ENCODE measurements at places on chromosomes 12 and 14. TPM values are rescaled to one million over a fixed set of nuclear protein-coding genes. Genes with fewer than 3 reads are reported as not detected.

DNA sequence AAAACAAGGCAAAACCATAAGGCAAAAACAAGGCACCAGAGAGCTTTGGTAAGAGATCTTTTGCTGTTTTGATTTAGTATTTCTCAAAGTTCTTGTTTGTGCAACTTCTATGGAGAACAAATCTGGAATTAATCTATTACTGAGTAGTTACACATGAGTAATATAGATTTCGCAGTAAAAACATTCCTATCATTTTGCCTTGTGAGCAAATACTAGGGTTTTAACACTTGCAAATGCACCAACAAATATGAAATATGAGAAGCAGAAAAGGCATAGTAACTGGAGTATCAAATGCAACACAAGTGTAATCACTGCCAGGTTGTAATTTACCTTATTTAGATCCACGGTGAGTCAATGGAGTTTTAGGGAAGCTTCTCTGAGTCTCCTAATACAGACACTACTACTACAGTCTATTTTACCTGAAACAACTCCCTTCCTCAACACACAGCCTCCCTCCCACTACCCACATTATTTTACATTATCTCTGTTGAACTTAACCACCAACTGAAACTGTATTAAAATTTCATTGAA, 324.1 kb downstream of the FLRT2 start:
- no peak for DNase-seq

GRCh38 chr14:83289896-83290295, 1756.2 kb upstream of the SEL1L start:
- DNase-seq = no peak

TAS2R46 gene
- not detected for total RNA-seq

GRCh38 chr14:99128185-99128584, 143.8 kb downstream of the BCL11B start:
- peak; percentile 28 for DNase-seq

GRCh38 chr12:79688376-79689060, 2.2 kb downstream of the PAWR start:
- DNase-seq = no peak

- DNase-seq = no peak
Measured at GRCh38 chr14:57182760-57183503, 85.8 kb downstream of the EXOC5 start.

DNAH10 gene
- total RNA-seq = 0.11 TPM

- DNase-seq = peak; percentile 72
Measured at GRCh38 chr12:102757154-102757881, 159.7 kb downstream of the PAH start.

A2M gene
- total RNA-seq = 683 TPM

DNA sequence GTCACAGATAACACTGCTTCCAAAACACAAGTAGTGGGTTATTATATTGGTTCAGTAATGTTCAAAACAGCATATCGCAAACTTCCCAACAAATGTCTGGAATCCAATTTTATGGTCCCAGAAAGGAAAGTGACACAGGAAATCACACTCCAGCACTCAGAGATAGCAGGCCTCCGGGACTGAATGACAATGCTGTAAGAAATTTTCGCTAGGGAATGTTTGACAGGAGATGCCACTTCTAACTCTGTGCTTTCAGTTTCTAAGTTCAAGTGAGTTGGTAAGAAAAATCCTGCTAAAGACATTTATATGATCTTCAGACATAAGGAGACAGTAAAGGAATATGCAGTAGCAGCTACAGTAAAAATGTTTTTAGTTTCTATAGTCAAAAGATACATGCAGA, 93.2 kb downstream of the SLC2A13 start:
- DNase-seq = no peak

GRCh38 chr14:99758121-99758821, 34.9 kb upstream of the EML1 start:
- DNase-seq = no peak

GRCh38 chr12:19082365-19082911, 47.1 kb upstream of the PLEKHA5 start:
- DNase-seq = no peak

NXPH4 gene
- 0.28 TPM for total RNA-seq

DNA sequence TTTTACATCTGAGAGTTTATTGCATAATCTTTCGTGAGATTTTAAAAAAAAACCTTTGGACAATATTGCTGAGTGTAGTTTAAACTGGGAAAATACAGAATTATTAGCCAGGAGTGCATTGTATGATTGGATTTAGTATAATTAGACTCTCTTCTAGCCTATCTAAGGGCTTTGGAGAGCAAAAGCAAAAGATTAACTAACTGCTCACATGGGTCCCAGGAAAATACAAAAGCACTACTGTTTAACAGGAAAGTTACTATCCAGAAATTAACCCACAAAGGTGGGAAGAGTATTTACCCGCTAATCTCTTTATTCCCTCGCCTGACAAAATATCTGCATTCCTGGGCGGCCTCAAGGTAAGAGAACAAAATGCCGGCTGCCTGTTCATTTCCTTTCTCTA, 309.5 kb downstream of the ATXN7L3B start:
- no peak for DNase-seq

CCDC38 gene
- total RNA-seq = not detected

- DNase-seq = no peak
Measured at GRCh38 chr12:67433385-67434175, 164.4 kb downstream of the CAND1 start.

- no peak for DNase-seq
Measured at GRCh38 chr12:21300632-21301031, 34.1 kb downstream of the SLCO1A2 start.

- DNase-seq = no peak
Measured at GRCh38 chr14:50011242-50011641, 105.1 kb downstream of the VCPKMT start.

- no peak for DNase-seq
Measured at GRCh38 chr12:53333845-53334244, 2.3 kb downstream of the SP7 start.

DNA sequence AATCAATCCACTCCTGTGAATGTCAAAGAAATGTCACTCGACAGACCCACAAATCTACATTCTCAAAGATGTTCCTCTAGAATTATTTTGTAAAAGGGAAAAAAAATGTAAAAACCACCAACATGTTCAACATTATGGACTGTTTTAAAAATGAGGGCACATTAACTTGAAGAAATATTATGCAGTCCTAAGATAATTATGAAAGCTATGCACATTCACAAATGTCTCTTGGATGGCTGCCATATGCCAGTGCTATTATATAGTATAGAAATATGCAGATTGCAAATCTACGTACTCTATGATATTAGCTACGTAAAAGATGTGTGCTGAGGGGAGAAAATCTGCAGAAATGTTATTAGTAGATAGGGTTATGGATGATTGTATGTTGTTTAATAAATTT, 334.2 kb downstream of the BMP4 start:
- DNase-seq = no peak

DNA sequence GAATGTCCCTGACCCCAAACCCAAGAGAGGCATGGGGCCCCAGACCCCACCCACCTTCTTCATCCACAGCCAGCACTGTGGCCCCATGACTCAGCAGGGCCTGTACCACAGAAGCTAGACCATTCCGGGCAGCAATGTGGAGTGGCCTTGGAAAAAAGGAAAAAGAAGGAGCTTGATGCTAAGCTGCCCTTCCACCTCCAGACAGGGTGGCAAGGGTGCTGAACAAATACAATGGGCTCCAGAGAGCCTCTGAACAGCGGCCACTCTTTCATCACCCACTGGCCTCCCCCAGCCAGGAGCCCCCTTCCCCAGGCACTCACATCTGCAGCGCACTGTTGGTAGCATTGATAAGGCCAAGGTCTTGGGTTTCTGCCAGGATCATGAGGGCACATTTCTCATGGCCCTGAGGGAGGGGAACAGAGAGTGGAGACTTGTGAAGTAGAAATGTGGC, 13.9 kb downstream of the SLC39A5 start:
- DNase-seq = no peak

EML5 gene
- total RNA-seq = 0.75 TPM

- no peak for DNase-seq
Measured at GRCh38 chr14:87000081-87000480, 992.9 kb downstream of the GALC start.

DNA sequence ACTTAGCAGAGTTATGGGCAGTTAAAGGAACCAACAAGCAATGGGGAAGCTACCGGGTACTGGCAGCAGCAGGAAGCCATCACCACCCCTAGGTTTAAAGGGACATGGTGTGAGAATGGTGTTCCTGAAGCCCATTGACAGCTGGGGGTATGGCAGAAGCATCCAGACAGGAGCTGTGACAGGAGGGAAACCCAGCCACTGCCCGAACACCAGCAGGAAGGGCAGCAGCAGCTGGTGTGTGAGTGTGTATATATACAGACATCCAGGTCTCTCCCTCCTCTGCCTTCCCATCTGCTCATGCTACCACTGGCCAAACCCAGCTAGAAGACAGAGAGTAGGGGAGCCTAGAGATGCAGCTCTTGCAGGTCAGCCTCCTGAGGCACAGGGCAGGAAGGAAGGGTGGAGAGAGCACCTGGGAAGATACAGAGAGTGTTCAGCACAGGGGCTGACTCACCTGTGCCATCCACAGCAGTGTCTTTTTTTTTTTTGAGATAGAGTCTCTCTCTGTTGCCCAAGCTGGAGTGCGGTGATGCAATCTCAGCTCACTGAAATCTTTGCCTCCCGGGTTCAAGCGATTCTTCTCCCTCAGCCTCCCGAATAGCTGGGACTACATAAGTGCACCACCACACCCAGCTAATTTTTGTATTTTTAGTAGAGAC, 9.2 kb upstream of the ADCK1 start:
- DNase-seq = no peak

SLC35E3 gene
- 2.3 TPM for total RNA-seq

GRCh38 chr12:30839643-30840220, 85.0 kb upstream of the CAPRIN2 start:
- no peak for DNase-seq

HOXC12 gene
- not detected for total RNA-seq

- DNase-seq = no peak
Measured at GRCh38 chr14:35689000-35689460, 120.1 kb downstream of the RALGAPA1 start.

TAS2R14 gene
- total RNA-seq = 0.39 TPM

KCNJ8 gene
- total RNA-seq = 37.1 TPM

SERPINA10 gene
- not detected for total RNA-seq

- DNase-seq = no peak
Measured at GRCh38 chr12:121837680-121838079, 21.0 kb downstream of the HPD start.

CFAP54 gene
- total RNA-seq = 0.28 TPM

RERG gene
- 9.9 TPM for total RNA-seq

SLC17A8 gene
- total RNA-seq = not detected

DNA sequence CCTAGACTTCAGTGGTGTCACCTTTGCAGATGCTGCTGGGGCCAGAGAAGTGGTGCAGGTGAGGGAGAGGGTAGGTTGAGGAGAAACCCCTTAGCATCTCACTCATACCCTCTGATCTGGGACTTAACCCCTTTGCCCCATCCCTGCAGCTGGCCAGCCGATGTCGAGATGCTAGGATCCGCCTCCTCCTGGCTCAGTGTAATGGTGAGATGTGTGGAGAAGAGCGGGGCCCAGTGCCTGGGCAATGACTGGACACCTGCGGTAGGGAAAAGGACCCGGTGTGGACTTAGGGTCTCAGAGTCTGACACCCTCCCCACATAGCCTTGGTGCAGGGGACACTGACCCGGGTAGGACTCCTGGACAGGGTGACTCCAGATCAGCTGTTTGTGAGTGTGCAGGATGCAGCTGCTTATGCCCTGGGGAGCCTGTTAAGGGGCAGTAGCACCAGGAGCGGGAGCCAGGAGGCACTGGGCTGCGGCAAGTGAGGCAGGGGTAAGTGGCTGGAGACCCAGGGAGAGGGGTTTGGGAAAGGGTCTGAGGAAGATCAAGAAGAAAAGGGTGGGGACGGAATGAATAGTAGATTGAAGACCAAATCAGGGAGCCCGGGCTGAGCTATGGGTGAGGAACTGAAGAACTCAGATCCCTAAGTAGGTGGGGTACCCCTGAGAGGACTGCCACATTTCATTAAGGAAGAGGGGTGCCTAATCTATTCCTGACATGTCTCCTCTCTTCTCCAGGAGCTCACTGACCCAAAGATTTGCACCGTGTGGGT, 7.6 kb downstream of the B4GALNT1 start:
- no peak for DNase-seq

DNA sequence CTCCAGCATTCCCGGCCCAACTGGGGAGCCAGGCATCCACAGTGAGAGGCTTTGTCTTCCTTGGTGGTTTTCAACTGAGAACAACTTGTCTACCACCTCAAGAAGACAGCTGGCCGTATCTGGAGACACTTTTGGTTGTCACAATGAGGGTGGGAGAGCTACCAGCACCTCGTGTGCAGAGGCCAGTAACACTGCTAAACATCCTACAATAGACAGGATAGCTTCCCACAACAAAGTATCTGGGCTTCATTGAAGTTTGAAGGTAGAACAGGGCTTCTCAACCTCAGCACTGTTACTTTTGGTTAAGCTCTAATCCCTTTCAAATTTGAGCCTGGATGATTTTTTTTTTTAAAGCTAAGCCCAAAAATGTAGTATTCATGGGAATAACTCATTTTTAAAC, 10.9 kb downstream of the SLC7A8 start:
- no peak for DNase-seq

MYO1H gene
- 0.16 TPM for total RNA-seq

DNA sequence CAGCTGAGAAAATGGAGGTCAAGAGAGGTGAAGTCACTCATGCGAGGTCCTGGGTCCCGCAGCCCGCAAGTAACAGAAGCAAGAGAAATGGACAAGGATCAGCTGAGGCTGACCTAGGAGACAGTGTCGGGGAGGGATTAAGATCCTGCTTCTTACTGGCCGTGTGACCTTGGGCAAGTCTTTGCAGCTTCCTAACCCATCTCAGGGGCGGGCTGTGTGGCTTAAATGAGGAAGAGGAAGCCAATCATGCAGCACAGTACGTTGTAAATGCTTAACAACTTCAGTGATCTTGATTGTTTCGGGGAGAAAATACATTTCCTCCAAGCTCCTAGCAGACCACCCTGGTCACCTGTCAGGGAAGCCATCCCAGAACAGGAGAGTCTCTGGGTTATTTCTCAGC, 7.1 kb upstream of the PGF start:
- DNase-seq = no peak

GRCh38 chr12:94458877-94459727, 565 bp downstream of the CEP83 start:
- DNase-seq = no peak

DNA sequence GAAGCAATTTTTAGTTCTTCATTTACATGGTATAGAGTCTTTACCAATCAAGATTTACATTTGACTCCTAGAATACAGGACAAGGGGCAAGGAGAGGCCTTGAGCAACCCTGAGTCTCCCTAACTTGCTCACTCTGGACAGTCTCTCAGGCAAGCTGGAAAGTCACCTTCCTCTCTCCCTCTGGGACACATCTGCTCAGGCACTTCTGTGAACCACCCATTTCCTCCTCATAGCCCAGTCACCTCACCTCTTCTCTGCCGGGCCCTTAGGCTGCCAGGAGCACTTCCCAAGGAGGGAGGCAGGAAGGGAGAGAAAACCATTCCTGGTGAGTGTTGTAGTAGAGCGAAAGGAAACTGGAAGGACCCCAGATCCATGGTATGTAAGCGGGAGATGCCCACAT, 202.8 kb downstream of the TTC7B start:
- no peak for DNase-seq

- DNase-seq = no peak
Measured at GRCh38 chr12:14893506-14894250, 8.0 kb upstream of the MGP start.

- no peak for DNase-seq
Measured at GRCh38 chr14:68316078-68316868, 476.6 kb downstream of the ZFP36L1 start.

PLEKHG7 gene
- total RNA-seq = not detected

Data from right atrium auricular region (tissue), 2 donors.